GM12878 (cell line): ENCODE measurements at places on chromosomes 11 and 22. TPM values are rescaled to one million over a fixed set of nuclear protein-coding genes. Genes with fewer than 3 reads are reported as not detected.

Gene C11orf91
- polyA plus RNA-seq = not detected in 2 replicates

- no peaks in the 10 kb centered on the region for H3K4me1 ChIP-seq
- H3K36me3 ChIP-seq = peaks cover 12% of the 10 kb centered on the region
- H3K27me3 ChIP-seq = no peaks in the 10 kb centered on the region
- DNase-seq = no peak
- no peak overlapping the region for H3K4me3 ChIP-seq
- H3K27ac ChIP-seq = no peak overlapping the region
Measured at GRCh38 chr22:45336971-45337431, 27.3 kb downstream of the FAM118A start.

DNA sequence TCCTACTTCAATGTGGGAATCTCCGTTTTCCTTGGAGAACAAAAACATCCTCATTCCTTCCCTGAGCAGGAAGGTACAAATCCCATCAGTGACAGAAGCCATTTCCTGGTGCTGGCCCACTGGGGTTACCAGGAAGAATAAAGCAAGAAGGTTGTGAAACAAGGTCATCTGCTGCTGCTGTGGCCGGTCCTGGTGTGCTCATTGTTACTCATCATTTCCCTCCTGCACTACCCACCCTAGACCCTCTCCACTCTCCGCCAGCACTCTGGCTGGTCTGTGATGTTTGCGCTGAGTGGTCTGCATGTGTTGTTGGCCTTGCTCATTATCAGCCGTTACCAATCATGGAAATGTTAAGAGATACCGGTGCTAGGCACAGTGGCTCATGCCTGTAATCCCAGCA is 37.0 kb downstream of the OSBP2 start:
- H3K4me3 ChIP-seq = no peak overlapping the region
- H3K4me1 ChIP-seq = no peaks in the 10 kb centered on the region
- no peaks in the 10 kb centered on the region for H3K27me3 ChIP-seq

DNA sequence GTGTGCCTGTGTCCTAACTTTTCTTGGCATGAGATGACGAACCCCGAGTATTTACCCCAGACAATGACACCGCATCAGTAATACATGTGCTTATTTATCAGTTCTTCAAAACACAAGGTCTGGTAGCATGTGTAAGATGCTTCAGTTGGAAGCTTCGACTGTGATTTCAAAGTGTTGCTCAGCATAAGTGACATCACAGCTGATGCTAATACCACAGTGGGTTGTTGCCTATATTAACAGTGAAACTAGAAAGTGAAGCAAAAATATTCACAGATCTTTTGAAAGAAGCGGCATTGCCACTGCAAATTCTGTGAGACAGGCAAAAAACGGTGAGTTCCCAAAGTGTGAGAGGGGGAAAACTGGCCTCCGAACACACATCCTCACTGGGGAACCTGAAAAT is 18.4 kb upstream of the TTC12 start:
- H3K4me3 ChIP-seq = no peak overlapping the region
- H3K27ac ChIP-seq = no peak overlapping the region
- H3K36me3 ChIP-seq = no peaks in the 10 kb centered on the region
- DNase-seq = no peak

DNA sequence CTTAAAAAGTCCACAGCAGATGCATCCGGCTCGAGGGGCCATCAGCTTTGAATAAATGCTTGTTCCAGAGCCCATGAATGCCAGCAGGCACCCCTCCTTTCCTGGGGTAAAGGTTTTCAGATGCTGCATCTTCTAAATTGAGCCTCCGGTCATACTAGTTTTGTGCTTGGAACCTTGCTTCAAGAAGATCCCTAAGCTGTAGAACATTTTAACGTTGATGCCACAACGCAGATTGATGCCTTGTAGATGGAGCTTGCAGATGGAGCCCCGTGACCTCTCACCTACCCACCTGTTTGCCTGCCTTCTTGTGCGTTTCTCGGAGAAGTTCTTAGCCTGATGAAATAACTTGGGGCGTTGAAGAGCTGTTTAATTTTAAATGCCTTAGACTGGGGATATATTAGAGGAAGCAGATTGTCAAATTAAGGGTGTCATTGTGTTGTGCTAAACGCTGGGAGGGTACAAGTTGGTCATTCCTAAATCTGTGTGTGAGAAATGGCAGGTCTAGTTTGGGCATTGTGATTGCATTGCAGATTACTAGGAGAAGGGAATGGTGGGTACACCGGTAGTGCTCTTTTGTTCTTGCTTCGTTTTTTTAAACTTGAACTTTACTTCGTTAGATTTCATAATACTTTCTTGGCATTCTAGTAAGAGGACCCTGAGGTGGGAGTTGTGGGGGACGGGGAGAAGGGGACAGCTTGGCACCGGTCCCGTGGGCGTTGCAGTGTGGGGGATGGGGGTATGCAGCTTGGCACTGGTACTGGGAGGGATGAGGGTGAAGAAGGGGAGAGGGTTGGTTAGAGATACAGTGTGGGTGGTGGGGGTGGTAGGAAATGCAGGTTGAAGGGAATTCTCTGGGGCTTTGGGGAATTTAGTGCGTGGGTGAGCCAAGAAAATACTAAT is 1.9 kb downstream of the NEAT1 start:
- H3K36me3 ChIP-seq = no peaks in the 10 kb centered on the region
- no peaks in the 10 kb centered on the region for H3K27me3 ChIP-seq
- DNase-seq = no peak
